ENCODE measurements at places on chromosomes 12 and 14. TPM values are rescaled to one million over a fixed set of nuclear protein-coding genes. Genes with fewer than 3 reads are reported as not detected.

Gene SYNE3
- 56.1 TPM for total RNA-seq

Gene KLHL33
- total RNA-seq = 0.32 TPM

Gene KMT2D
- 40.6 TPM for total RNA-seq

Gene CFAP251
- 4.0 TPM for total RNA-seq

Gene VRTN
- not detected for total RNA-seq

Gene PPP4R4
- 2.7 TPM for total RNA-seq

Gene SCN8A
- 50.6 TPM for total RNA-seq

Gene GNB3
- total RNA-seq = 5.8 TPM

Gene KRT77
- not detected for total RNA-seq

Gene CMKLR1
- 17.4 TPM for total RNA-seq

Gene TGFB3
- 19.3 TPM for total RNA-seq

All from hair follicle dermal papilla cell (primary cell).